ENCODE measurements at places on chromosomes 16 and 17. TPM values are rescaled to one million over a fixed set of nuclear protein-coding genes. Genes with fewer than 3 reads are reported as not detected.

DYNLL2 gene
- total RNA-seq: 31.9 TPM

AOC3 gene
- 2.2 TPM for total RNA-seq

CCDC200 gene
- total RNA-seq: 0.47 TPM

FAM171A2 gene
- total RNA-seq: 0.15 TPM

TEKT5 gene
- total RNA-seq: not detected

HS3ST2 gene
- total RNA-seq: not detected

HAS3 gene
- total RNA-seq: 0.59 TPM

TBC1D3I gene
- total RNA-seq: 0.69 TPM

CACNG4 gene
- not detected for total RNA-seq

CNTD1 gene
- total RNA-seq: not detected

MRC2 gene
- total RNA-seq: 0.59 TPM

GRAP gene
- 28.5 TPM for total RNA-seq

KRTAP4-12 gene
- total RNA-seq: not detected
